ENCODE measurements at places on chromosomes 2 and 18. TPM values are rescaled to one million over a fixed set of nuclear protein-coding genes. Genes with fewer than 3 reads are reported as not detected.

The RGPD3 gene
- total RNA-seq = 0.34 TPM

DNA sequence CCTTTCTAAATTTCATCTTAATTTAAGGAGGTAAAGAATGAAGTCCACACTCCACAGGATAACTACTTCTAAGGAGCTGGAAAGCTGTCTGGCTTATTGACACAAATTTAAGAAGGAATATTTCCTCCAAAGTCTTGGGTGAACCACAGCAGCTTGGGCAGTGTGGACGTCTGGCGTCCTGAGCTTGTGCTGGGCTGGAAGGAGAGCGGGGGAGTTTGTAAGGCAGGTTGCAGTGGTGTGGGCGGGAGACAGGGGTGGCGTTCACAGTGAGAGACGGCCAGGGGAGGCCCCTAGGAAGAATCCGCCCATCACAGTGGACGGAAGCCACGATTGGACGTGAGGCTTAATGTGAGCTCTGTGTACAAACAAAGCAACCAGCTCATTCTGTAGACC, 25.7 kb downstream of the ADI1 start:
- DNase-seq = no peak

- DNase-seq = no peak
These were observed 104.8 kb upstream of the WDR75 start for GRCh38 chr2:189336276-189336975.

The KLF7 gene
- 19.3 TPM for total RNA-seq

The AKAIN1 gene
- not detected for total RNA-seq

DNA sequence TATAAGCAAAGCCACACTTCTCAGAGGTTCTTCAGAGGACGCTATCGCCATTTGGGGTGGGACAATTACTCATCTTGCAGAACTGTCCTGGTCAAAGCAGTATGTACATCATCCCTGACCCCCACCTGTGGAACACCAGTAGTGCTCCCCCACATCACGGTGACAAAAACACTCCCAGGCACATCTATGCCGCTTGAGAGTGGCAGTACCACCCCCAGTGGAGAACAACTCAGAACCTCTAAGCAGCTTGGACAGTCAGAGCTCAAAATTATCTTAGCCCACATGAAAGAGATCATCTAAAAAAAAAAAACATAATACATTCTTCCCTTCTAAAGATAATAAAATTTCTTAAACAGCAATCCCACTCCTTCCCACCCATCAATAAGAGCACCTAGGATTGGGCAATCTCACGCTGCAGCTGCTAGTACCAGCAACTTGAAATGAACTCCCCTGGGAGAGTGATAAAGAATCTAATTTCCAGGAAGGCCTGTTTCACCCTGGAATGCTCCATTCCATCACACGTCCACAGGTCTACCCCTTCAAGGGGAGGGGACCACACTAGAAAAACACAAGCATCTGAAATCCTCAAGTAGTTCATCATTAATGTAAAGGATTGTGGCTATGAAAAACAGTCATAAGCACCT, 31.7 kb downstream of the LRP2 start:
- DNase-seq = no peak

DNA sequence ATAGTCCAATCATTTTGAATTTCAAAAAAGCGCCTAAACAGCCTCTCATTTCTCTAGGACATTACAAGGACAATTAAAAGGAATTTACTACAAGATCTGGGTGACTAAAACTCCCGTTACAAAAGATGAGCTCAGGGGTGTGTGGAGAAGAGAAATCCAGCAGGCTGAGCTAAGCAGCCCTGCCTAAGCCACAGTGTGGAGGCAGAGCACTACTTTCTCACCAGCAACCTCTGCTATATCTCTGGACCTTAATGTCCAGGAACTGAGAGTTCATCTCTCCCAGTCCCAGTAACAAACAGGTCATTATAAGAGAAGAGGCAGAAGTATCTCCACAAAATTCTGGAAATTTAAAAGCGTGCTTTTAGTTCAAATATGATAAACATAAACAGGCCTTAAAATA, 18.9 kb upstream of the ANKRD62 start:
- DNase-seq = no peak

GRCh38 chr2:240360645-240361475, 74.6 kb upstream of the GPC1 start:
- DNase-seq = no peak

DNA sequence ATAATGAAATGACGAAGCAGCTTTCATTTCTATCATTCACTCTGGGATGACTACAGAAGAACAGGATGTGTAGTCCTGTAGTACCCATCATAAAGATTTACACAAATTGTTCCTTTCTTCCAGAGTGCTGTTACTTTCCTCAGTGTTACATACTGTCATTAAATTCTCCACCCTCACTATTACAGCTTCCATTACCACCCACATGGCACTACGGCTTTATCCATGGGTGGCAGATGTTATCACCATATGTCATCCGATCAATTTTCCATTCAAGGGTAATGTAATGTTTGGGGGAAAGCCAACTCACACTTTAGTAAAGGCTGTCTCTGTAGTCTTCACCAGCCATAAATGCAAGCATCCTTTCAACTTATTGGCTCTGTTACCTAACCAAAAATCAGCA, 7.1 kb upstream of the CSRNP3 start:
- DNase-seq = no peak

- DNase-seq = no peak
These were observed 14.0 kb downstream of the HOXD1 start for GRCh38 chr2:176202491-176202890.
